Astrocyte of the spinal cord (primary cell): ENCODE measurements at places on chromosomes 2 and 18.

GRCh38 chr2:98914713-98915580 lies 21.1 kb downstream of the CRACDL start:
- no peak for DNase-seq

- no peak for DNase-seq
These were observed 544.1 kb upstream of the CDH7 start for GRCh38 chr18:65206551-65207260.

- DNase-seq, result no peak
These were observed 44.4 kb downstream of the MAP4K3 start for GRCh38 chr2:39392672-39393071.

GRCh38 chr2:221353201-221353600 lies 218.9 kb downstream of the EPHA4 start:
- DNase-seq, result no peak

GRCh38 chr2:65300134-65300760 lies 72.6 kb downstream of the ACTR2 start:
- DNase-seq, result peak; percentile 81

GRCh38 chr2:3398857-3399256 lies 19.4 kb downstream of the TRAPPC12 start:
- no peak for DNase-seq
